ENCODE measurements at places on chromosomes 6 and 20.

DNA sequence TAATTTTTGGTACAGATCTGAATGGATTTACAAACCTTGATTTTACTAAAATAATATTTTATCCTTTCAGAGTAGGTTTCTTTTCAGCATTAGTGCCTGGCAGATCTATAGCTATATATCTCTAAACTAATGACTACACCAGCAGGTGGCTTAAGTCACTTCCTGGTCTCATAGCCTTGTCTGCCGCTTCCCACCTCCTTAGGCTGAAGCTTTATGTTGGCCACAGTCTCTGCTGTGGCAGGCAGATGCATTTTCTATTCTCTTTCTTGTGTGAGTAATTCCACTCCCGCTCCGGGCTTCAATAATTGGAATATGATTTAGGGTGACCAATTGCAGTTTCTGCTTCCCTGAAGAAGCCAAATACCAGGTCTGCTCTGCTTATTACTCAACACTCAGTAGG is 226.8 kb upstream of the HS3ST5 start:
- no peak for DNase-seq

DNA sequence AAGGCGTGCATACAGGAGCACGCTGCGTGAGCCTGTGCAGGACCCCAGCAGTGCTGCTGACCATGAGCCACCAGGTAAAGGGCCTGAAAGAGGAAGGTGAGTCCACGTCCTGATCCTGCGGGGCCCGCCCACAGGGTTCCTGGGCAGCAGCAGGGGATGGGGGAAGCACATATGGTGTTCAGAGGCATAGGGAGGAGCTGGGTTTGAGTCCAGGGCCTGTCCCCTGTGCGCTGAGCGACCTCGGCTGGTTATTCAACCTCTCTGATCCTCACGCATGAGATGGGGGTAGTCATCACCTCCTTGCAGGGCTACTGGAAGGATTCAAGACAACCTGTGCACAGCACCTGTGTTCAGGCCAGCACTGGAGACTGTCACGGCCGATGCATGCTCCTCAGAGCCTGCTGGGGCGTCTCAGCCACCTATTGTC is at the start of gene TMC2:
Gene TMC2 (plus strand): TSS at position 14 of the 427 bp plus-strand sequence. CDS start 49 bp downstream, at position 63.
- no peak for DNase-seq

DNA sequence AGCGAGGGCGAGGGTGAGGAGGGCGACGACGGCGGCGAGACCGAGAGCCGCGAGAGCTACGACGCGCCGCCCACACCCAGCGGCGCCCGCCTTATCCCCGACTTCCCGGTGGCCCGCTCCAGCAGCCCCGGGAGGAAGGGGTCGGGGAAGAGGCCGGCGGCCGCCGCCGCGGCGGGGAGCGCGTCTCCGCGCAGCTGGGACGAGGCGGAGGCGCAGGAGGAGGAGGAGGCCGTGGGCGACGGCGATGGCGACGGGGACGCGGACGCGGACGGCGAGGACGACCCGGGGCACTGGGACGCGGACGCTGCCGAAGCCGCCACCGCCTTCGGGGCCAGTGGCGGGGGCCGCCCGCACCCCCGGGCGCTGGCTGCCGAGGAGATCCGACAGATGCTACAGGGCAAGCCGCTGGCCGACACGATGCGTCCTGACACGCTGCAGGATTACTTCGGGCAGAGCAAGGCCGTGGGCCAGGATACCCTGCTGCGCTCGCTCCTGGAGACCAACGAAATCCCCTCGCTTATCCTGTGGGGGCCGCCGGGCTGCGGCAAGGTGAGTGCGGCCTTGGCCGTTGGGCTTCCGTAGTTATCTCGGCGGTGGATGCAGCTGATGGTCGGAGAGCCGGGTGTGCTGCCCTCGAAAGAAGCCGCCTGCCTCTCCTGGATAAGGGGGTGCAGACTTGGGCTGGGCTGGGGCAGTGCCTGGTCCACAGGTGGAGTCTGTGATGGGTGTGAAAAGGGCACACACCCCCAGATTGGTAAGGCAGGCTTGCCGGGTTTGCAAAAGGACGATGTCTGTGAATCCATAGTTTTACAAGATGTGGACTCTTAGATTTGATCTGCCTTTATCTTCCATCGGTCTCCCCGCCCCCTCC is 938 bp downstream of the WRNIP1 start:
- peak; percentile 83 for DNase-seq

- no peak for DNase-seq
These were observed 78.4 kb downstream of the ERMARD start for GRCh38 chr6:169829786-169830185.

DNA sequence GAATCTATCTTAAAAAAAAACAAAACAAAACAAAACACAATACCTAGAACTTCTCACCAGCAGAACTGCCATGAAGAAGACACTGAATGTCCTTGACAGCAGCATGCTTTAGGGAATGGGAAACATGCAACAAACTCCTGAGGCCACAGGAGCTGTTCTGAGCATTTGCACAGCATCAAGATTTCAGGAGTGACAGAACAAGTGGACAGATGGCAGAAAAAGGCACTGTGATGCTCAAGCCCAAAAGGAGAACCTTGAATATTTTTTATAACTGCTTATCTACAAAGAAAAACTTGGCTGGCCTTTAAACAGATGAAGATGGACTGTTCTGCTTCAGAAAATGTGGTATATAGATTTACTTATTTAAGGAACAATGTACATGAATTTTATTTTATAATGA is 158.9 kb downstream of the RALGAPA2 start:
- DNase-seq = no peak

GRCh38 chr20:536426-537010 is 7.1 kb downstream of the CSNK2A1 start:
- no peak for DNase-seq

DNA sequence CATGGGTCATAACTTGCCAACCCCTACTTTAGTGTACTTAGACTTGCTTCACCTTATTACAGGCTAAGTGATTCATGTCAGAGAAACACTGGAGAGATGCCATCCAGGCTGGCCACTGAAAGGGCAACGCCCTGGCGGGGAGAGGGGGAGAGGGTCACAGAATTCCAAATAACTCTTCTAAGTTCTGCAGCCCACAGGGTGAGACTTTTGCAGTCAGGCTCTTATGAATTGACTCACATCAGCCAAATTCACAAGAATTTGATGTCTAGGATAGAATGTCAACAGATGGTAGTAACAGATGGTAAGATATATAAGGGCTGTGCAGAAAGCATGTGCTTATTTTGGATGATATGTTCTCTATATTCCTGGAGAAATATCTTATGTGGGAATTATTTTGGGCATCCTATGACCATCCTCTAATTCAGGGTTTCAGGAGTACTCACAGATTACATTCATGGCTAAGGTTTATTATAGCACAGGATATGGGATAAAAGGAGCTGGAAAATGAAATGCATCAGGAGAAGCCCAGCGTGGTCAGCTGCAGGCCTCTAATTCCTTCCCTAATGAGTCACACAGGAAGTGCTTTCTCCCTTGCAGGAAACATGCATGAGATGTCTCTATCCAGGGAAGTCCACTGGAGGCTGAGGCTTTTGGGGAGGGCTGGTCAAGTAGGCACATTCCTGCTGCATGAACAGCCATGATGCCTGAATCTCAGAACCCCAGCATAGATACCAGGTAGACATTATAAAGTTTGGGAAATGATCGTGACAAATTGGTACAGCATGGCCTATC is 58.7 kb upstream of the RIN2 start:
- DNase-seq = no peak

- peak; percentile 55 for DNase-seq
These were observed 79.2 kb upstream of the RIPOR2 start for GRCh38 chr6:25014791-25015560.

- DNase-seq = no peak
These were observed 8.1 kb downstream of the EDN1 start for GRCh38 chr6:12298017-12298978.

DNA sequence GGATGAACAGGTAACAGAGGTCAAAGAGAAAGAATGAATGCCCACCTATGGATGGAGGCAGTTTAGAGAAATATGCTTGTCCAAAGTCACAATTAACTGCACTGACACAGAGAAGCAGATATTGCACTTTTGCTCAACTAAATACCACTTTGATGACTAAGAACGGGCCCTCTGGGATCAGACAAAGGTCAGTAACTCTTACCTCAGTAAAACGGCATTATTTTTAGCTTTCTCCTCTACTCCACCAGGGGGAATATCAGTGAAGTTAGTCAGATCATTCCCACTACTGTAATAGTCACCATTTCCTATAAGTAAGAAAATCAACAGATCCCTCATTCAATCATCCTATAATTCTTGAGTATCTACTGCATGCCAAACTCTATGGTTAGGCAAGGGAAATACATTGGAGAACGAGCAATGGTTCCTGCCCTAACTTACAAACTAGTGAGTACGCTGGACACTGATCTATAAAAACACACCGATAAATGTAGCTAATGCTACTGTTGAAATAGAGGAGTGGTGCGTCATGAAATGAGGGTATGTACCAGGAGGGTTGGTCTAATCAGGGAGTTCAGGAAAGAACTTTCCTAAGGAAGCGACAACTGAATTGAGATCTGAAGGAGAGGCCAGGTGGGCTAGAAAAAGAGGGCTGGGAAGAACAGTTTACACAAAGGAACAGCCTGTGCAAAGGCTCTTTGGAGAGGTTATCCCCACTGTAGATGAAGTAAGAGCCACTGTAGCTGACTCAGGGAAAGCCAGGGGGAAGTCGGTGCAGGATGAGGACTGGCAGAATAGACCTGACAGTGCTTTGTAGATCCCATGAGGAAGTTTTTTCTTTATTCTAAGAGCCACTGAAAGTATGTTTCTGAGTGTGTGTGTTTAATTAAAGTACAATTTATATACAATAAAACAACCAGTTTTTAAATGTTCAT is 9.2 kb downstream of the ECI2 start:
- DNase-seq = no peak

GRCh38 chr6:387293-387741 is 4.2 kb upstream of the IRF4 start:
- DNase-seq = no peak

- no peak for DNase-seq
These were observed 36.2 kb downstream of the RIOK1 start for GRCh38 chr6:7425808-7426190.

DNA sequence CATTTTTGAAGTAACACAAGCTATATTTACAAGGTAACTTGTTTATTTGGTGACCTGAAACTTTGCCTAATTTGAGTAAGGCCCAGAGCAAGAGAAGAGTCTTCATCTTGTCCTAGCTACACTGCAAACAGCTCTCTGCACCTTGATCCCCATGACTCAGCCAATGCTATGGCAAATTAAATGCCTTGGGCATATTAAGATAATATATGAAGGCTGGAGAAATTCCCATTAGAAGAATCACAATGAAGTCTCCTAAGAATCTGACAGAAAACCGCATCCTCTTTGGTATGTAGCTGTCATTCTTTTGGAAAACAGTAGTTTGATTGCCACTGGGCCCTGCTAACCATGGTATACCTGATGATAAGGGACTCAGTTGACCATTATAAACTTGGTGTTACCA is 204.5 kb downstream of the UBE3D start:
- no peak for DNase-seq

- DNase-seq = no peak
These were observed 24.1 kb downstream of the PTPRT start for GRCh38 chr20:43165611-43166010.

GRCh38 chr6:21900730-21901129 is 307.2 kb downstream of the SOX4 start:
- DNase-seq = no peak

- DNase-seq = no peak
These were observed 596.2 kb upstream of the ADGRB3 start for GRCh38 chr6:68038815-68039408.

GRCh38 chr6:107784669-107785068 is 39.4 kb downstream of the SCML4 start:
- DNase-seq = no peak

DNA sequence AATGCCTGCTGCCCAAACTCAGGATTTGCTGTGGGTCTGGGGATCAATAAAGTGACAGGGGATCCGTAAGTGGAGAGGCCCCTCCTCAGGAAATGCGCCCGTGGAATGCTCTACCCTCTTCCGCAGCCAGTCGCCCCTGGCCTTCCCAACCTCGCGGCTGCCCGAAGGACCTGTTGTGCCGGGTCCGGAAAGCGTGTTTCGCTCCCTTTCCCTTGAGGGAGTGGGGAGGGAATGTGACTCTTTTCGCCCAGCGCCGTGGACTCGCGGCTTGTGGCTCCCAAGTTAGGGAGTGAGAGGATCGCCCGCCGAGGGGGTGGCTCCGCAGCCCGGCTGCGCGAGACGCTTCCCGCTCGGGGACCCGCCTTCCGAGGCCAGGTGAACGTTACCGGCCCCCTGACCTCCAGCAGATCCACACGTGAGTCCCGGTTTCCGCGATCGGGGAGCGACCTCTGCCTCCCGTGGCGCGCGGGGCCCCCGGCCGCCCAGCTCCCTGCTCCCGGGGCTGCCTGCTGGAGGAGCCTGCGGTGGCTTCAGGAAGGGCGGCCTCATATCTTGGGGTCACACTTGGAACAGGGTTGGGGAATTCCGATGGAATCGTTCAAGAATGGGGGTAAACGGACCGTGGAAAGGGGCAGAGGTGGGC is 666 bp downstream of the TPD52L1 start:
- DNase-seq = peak; percentile 23

GRCh38 chr6:32113386-32114352 is 4.5 kb upstream of the TNXB start:
- peak; percentile 53 for DNase-seq

DNA sequence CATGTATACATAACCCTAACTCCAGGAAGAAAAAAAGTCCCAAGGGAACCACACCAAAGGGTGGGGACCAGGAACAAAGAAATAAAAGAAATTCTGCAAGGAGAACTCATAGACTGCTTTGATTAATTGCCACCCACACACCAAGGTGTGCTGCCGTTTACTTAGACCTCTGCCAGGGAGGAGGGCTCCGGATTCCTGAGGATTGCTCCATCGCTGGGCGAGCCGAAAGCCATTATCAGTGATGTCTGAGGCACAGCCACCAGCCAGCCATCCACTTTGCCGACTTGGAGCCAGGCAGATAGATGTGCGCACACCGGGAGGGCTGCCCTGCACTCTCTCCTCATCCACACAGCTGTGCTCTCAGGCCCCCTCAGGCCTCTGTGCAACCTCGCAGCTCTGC is 272.7 kb upstream of the FOXQ1 start:
- DNase-seq = no peak

- no peak for DNase-seq
These were observed 857.3 kb downstream of the FRK start for GRCh38 chr6:115203381-115203780.

DNA sequence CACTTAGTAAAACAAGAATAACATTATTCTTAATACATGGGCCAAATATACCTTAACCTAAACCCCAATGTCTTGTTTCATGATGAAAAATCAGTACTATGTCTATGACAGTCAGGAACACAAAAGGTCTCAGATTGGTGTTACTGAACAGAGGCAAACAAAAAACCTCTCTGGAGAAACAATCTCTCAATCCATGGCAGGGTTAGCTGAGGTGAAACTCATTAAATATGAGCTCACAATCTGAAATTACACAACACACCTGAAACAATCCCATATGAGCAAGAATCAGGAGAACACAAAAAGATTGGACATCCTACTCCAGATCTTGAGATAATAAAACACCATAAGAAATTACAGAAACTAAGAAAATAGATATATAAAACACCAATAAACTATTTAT is 6.5 kb upstream of the SLC17A4 start:
- no peak for DNase-seq

GRCh38 chr20:3738111-3739053 is 5.9 kb downstream of the HSPA12B start:
- DNase-seq = no peak
